ENCODE measurements at places on chromosomes 1 and 21. TPM values are rescaled to one million over a fixed set of nuclear protein-coding genes. Genes with fewer than 3 reads are reported as not detected.

The ODF2L gene
- 27.6 TPM for total RNA-seq

The RGS4 gene
- total RNA-seq = not detected

The LCE2C gene
- not detected for total RNA-seq

The MRPS14 gene
- total RNA-seq = 41.4 TPM

The APP gene
- 15.3 TPM for total RNA-seq

The ANGPTL1 gene
- not detected for total RNA-seq

The CD34 gene
- not detected for total RNA-seq

The NECAP2 gene
- total RNA-seq = 79.4 TPM

The PRAMEF15 gene
- not detected for total RNA-seq

The TMEM200B gene
- total RNA-seq = 0.31 TPM

The AIRE gene
- total RNA-seq = not detected

The NME7 gene
- 21.7 TPM for total RNA-seq

The AXDND1 gene
- total RNA-seq = not detected

The RAP1GAP gene
- total RNA-seq = 0.50 TPM

The ALG14 gene
- 4.4 TPM for total RNA-seq

The UMODL1 gene
- not detected for total RNA-seq

The CCDC185 gene
- not detected for total RNA-seq

The ERICH3 gene
- total RNA-seq = not detected
